ENCODE measurements at places on chromosomes 12 and 14.

- no peak for DNase-seq
These were observed 531.1 kb downstream of the NRXN3 start for GRCh38 chr14:78701246-78701645.

DNA sequence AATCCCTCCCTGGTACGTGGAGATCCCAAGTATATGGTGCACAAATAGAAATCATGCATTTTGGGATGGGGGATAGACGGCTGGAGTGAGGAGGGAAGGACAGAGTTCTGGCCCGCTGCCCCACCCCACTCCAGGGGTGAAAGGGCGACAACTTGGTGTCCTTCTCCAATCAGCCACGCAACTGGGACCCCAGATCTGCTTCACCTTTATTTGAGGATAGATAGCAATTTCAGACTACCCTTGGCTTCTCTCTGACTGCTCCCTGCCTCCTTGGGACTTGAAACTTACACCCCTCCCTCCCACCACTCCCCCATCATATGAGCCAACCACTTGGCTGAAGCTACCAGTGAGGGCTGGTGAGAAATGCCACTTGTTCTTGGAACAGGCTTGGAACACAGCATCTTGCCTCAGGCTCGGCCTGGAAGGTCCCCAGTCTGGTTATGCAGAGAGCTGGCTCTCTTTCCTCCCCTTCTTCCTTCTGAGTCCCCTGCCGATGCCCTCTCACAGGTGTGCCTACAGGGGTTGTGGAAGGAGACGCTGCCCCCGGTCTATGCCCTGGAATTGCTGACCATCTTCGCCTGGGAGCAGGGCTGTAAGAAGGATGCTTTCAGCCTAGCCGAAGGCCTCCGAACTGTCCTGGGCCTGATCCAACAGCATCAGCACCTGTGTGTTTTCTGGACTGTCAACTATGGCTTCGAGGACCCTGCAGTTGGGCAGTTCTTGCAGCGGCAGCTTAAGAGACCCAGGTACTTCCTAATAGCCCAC lies 8.1 kb downstream of the OAS3 start:
- DNase-seq, result no peak

DNA sequence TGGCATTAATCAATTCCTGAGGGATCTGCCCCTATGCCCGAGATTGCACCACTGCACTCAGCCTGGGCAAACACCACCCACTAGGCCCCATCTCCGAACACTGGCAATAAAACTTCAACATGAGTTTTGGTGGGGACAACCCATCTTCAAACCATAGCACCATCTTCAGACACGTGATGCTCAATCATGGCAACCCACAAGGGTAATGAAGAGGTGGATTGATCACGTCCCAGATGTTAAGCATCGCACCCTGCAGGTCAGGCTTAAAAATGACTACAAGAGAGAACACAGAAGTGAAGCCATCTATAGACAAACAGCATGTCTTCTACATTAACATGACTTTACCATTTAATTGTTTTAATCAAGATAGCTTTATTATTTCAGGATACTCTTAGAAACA lies 42.8 kb upstream of the DDHD1 start:
- DNase-seq, result no peak

DNA sequence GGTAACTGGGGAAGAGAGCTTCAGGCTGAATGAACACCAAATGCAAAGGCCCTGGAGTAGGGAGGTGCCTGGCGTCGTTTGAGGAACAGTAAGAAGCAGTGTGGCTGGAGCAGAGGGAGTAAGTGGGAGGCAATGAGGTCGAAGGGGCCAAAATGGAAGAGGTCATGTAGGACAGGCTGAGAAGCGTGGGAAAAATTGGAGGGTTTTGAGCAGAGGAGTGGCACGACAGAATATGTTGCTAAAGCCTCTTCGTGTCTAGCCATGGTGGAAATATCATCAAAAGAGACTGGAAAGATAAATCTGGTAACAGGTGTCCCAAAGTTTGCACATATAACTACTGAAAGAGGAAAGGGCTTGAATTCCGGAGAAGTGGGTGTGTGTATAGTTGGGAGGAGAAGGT lies 1.9 kb downstream of the TRIM9 start:
- DNase-seq, result no peak

- DNase-seq, result no peak
These were observed 38.1 kb downstream of the SMOC1 start for GRCh38 chr14:69917287-69917686.

- no peak for DNase-seq
These were observed 147.9 kb upstream of the HIF1A start for GRCh38 chr14:61547186-61548069.

- DNase-seq, result peak; percentile 29
These were observed 11.1 kb downstream of the BEST3 start for GRCh38 chr12:69688021-69688420.

GRCh38 chr12:93153321-93153720 lies 224.2 kb upstream of the EEA1 start:
- no peak for DNase-seq

DNA sequence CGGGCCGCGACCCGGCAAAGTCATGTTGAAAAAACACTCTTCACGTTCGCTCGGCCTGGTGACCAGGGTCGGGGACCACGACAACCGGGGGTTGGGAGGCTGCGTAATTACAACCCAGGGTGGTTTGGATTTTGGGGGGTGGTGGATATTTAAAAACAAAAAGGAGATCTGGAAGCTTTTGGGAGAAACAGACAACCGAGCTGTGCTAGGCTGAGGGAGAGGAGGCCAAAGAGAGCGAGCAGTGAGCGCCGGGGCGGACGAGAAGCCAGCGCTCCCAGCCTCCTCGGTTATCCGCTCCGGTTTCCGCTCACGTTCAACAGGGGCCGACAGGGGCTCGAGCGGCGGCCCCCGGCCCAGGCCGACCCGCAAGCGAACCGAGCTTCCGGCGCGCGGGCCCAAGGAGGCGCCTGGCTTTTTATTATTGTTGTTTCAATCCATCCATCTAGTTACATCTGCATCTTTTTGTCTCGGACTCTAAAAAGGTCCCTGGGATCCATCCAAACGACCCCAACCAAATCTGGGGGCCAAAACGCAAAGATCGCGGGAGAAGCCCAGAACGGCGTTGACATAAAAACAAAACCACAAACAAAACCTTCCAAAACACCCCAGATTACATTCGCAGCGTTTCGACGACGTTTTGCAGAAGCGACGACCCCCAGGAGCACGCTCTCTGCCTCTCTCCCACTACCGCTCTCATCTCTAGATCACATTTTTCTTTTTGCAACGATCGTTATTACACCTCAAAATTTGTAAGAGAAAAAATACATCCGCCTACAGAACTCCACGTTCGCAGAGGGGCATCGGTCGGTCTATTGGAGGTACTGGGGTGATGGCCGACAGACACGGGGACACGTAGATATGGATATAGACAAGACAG lies 771 bp downstream of the OTX2 start:
- no peak for DNase-seq

DNA sequence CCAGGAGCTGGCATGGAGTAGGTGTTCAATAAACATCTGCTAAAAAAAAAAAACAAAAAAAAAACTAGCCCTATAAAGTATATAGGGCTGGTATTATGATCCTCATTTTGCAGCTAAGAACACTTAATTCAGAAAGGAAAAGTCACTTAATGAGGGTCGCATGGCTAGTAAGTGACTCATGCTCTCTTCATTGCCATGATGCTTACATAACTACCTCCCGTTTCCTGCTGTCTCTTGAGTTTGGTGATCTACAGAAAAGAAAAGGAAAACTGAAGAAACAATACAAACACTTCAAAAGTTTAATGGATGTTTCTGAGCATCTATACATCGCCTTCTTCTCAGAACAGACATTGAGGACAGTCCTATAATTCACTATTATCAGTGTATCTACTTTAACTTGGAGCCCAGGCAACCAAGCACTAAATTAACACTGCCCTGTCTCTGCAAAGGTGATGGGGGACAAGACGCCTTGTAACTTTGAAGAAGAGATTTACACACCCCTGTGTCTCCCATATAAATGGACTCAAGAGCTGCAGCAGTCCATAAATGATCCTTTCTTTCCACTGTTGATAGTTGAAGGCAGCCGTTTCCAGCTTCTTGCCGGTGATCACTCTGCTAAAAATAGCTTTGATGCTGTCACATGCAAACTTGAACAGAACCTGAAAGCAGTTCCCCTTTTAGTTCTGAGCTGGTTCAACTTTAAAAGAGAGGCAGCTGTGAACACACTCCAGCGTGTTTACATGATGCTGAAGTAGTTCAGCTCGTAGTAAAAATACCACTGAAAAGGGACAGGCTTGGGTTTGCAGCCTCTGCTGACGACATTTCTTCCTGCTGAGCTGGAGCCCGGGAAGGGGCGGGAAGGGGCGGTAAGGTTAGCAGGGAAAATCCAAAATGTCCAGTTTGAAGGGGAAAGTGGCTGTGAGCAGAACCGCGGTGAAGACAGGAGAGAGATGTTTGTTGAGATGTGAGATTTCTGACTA lies 113.3 kb downstream of the FOXN3 start:
- peak; percentile 70 for DNase-seq

GRCh38 chr14:89327771-89328212 lies 89.2 kb downstream of the FOXN3 start:
- no peak for DNase-seq

DNA sequence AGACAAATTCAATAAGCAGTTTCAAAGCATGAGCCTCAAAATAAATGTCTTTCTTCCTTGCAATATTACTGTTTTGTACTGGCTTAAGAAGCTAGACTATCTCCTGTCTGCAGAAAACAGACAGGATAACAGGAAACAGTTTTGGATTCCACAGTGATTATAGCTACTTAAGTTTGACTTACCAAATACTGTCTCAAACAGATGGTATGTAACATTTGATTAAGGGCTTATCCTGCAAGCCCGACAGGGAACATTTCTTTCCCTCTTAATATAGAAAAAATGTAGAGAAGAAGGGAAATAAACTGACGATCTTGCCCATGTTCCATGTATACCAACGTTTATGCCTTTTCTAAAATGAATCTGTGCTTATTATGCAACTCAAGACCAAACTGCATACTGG lies 179.9 kb upstream of the EEA1 start:
- DNase-seq, result no peak

GRCh38 chr12:106645074-106645421 lies 62.2 kb downstream of the RFX4 start:
- DNase-seq, result no peak

DNA sequence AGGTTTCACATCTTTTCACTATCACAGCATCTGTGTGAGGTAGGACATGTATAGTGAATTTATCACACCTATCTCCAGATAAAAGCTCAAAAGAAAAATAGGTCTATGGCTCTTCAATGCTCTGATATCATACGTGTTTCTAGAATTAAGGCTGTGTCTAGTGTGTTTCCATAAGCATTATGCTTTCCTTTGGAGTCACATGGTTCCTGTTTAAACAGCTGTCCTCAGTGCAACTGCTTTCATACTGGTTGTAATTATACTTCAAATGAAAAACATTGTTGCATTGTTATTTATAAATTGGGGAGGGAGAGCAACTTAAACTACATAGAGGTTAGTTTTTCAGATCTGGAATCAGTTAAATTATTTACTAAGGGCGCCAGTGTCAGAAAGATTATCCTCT lies 151.6 kb downstream of the SYT1 start:
- no peak for DNase-seq

- no peak for DNase-seq
These were observed 20.7 kb upstream of the TEX22 start for GRCh38 chr14:105377555-105378182.

DNA sequence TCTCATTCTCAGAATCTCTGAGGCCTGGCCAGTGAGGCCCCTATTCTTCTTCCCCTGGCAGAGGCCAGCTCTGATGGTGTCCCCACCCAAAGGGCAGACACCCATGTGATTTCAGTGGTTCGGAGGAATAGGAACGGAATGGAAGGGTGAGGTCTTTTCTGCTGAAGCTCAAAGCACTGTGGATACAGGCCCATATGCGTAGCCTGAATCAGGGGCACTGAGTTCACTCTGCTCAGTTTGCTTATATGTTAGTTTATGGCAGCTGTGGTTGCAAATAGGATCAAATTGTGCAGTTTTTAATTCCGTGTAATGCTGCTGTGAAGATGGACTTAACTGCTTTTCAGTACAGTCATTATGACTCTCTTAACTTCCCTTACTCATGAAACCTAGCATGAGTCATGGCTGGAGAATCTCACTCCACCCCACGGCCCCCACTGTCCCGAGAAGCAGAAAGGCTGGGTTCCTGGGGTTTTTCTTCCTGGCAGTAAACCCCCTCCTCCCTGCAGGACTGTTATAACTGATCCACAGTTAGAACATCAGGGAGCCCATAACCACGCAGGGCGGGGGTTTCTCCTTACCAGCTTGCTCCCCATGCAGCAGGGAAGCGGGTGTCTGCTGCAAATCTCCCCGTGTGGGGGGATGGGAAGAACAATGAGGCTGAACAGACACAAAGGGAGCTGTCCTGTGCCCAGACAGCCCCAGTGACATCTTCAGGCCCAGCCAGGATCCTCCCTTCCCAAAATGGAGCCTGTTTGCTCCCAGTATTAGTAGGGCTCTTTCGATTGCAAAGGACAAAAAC lies 122.7 kb downstream of the SLC38A6 start:
- DNase-seq, result peak; percentile 16

DNA sequence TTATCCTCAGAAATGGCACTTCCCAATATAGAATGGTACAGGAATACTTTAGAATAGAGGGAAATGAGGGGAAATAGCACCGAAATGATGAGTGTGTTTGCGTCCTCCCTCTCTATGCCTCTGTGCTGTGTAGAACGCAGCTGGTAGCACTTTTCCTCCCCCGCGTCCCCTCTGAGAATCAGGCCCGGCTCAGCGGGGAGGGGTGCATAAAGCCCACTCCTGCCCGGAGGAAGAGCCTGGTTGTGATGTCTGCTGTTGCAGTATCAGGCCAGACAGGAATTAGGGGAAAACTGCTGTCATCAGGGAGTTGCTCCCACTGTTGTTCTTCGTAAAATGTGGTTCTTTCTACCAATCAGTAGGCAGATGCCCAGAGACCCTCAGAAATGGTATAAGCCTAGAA lies 76.0 kb downstream of the GALNT8 start:
- DNase-seq, result no peak

DNA sequence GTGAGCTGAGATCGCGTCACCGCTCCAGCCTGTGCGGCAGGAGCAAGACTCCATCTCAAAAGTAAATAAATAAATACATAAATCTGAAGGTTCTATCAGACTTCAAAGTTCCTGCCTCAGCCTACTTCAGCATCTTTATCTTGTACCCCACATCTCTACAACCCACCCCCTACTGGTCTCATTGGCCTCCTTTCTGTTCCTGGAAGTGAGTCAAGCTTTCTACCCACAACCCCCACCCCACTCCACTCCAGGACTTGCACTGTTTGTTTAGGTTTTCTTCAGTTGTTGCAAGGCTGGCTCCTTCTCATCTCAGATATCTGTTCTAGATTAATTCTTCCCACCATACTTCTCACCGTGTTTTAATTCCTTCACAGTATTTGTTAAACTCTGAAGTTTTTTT lies 714 bp upstream of the PSMC6 start:
- peak; percentile 89 for DNase-seq

Measured in hematopoietic multipotent progenitor cell treated with erythropoietin and hydrocortisone succinate and interleukin-3 and kit ligand, for 6 days (in vitro differentiated cells).